ENCODE measurements at places on chromosomes 6 and 20.

GRCh38 chr6:169225887-169226286 lies 27.8 kb downstream of the THBS2 start:
- no peak for DNase-seq

GRCh38 chr6:3392930-3393835 lies 63.7 kb downstream of the SLC22A23 start:
- no peak for DNase-seq

- no peak for DNase-seq
Measured at GRCh38 chr20:45765980-45766379, 25.7 kb downstream of the WFDC3 start.

DNA sequence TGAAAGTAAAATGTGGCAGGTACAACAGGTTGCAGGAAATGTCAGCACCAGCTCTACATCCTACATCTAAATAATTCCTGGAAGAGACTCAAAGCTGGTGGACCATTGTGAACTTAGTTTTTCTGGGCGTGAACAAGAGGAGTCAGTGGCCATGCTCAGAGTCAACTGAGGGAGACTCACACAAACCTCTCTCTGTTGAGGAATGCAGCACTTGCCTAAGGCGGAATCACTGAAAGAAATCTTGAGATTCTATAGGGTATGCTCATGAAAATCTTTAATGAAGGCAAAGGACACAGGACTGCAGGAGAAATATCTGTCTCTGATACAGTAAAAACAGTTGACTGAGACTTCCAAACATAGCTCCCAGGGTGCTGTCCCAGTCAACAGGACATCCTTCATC lies 22.5 kb downstream of the SLC17A4 start:
- DNase-seq, result no peak

- DNase-seq, result no peak
Measured at GRCh38 chr6:82085701-82086100, 161.8 kb downstream of the IBTK start.

DNA sequence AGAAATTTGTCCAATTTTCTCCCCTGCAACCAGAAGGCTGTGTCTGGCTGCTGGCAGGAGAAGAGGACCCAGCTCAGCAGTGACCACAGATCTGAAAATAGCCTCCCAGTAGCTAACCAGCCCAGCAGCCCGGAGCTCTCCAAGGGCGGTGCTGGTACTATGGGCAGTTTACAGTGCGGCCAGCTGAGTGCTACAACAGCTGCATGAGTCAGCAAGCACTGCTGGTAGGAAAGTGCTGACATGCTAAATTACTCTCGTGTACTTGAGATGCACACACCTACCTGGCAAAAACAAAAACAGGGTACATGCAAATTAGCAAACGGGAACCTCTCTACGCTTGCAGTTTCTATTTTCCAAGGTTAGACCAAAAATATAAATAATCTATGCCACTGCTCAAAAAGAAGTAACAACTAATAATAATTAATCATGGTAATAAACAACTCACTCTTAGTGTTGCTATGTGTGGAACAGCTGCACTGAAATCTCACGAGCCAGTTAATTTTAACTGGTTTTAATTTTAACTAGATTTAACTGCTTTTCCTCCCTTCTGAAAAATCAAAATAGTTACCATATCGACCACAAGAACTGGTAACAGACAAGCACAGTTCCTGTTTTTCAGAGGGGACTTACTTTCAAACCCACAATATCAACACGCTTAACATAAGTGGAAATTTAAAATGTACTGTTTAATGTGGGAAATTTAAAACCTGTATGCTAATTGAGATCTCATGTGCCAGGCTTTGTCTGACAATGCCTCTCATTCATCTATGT lies 10.8 kb downstream of the BACH2 start:
- peak; percentile 69 for DNase-seq

- no peak for DNase-seq
Measured at GRCh38 chr20:45097485-45098102, 3.3 kb downstream of the KCNS1 start.

DNA sequence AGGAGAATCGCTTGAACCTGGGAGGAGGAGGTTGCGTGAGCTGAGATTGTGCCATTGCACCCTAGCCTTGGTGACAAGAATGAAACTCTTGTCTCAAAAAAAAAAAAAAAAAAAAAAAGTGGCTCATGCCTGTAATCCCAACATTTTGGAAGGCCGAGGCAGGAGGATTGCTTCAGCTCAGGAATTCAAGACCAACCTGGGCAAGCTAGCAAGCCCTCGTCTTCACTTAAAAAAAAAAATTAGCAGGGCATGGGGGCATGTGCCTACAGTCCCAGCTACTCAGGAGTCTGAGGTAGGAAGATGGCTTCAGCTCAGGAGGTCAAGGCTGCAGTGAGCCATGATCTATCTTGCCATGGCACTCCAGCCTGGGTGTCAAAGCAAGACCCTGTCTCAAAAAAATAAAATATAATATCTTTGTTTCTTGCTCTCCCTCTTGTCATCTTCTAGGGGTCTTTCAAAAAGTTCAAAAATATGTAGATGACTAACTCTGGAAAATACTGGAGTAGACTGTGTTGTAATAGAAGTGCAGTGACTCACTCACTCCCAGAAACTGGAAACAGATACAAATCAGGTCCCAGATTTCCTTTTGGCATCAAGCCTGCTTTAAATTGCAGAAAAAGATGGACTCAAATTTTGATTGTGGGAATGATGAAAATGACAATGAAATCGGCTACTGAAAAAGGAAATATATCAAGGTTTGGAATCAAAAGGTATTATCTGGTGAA lies 2.8 kb upstream of the GINM1 start:
- no peak for DNase-seq

- no peak for DNase-seq
Measured at GRCh38 chr6:20365456-20365855, 36.2 kb upstream of the E2F3 start.

GRCh38 chr20:20216941-20217340 lies 151.0 kb upstream of the INSM1 start:
- no peak for DNase-seq

DNA sequence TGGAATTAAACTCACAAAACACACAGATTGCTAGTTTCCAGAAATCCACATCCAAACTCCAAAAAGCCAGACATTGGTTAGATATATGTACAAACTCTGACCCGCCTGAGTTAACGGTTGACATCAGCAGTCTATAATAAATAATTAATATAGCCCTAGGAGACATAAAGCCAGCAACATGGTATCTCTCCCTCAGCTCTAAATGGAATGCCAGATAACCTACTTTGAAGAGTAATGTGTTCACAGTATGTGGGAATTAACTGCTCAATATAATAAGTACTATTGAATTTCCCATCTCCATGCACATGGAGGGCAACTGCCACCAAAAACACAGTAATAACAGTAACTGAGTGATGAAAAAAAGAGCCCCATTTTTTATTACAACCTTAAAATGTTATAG lies 383.2 kb downstream of the CD83 start:
- DNase-seq, result no peak

DNA sequence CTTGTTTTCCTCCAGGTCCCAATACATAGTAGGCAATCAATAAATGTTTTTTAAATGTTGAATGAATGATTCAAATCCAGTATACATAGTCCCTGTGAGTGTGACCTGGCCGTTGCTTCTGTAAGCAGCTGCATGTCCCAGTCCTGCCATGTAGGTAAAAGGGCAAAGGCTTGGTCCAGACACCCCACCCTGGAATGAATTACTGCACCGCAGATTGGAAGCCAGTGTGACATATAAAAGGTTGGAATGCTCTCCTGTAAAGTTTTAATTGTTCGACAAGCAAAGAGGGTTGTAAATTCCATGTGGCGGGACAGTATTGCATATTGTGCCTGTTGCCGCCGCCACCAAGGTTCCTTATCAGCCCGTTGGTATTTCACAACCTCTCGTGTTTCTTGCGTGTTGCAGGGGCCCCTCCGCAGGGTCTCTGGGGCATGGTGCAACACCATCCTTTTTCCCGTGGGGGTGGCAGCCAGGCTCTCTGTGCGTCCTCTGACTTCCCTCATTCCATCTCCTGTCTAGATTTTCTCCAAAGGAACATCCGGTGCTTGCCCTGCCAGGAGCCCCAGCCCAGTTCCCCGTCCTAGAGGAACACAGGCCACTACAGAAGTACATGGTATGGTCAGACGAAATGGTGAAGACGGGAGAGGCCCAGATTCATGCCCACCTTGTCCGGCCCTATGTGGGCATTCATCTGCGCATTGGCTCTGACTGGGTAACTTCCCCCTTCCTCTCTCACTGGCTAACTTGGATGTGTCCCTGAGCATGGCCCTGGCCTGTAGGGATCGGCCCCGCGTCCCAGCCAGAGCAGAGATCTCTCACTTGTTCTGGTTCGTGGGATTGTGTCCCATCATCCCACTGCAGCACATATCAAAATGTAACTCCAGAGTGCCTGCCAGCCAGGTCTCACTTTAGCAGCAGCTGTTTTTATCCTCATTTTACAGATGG lies 20.3 kb downstream of the POFUT1 start:
- no peak for DNase-seq

- DNase-seq, result no peak
Measured at GRCh38 chr20:32970973-32971300, 33.3 kb downstream of the SUN5 start.

- DNase-seq, result no peak
Measured at GRCh38 chr6:23692184-23692583, 433.8 kb upstream of the NRSN1 start.

GRCh38 chr6:81929828-81930227 lies 177.3 kb upstream of the TENT5A start:
- peak; percentile 31 for DNase-seq

GRCh38 chr6:43992783-43993644 lies 134.2 kb downstream of the MRPL14 start:
- DNase-seq, result no peak

- no peak for DNase-seq
Measured at GRCh38 chr6:157813750-157814455, 9.1 kb upstream of the SNX9 start.

- DNase-seq, result no peak
Measured at GRCh38 chr20:50635676-50636600, 55.4 kb downstream of the RIPOR3 start.

- DNase-seq, result no peak
Measured at GRCh38 chr6:152986978-152987377, 4.1 kb upstream of the FBXO5 start.

DNA sequence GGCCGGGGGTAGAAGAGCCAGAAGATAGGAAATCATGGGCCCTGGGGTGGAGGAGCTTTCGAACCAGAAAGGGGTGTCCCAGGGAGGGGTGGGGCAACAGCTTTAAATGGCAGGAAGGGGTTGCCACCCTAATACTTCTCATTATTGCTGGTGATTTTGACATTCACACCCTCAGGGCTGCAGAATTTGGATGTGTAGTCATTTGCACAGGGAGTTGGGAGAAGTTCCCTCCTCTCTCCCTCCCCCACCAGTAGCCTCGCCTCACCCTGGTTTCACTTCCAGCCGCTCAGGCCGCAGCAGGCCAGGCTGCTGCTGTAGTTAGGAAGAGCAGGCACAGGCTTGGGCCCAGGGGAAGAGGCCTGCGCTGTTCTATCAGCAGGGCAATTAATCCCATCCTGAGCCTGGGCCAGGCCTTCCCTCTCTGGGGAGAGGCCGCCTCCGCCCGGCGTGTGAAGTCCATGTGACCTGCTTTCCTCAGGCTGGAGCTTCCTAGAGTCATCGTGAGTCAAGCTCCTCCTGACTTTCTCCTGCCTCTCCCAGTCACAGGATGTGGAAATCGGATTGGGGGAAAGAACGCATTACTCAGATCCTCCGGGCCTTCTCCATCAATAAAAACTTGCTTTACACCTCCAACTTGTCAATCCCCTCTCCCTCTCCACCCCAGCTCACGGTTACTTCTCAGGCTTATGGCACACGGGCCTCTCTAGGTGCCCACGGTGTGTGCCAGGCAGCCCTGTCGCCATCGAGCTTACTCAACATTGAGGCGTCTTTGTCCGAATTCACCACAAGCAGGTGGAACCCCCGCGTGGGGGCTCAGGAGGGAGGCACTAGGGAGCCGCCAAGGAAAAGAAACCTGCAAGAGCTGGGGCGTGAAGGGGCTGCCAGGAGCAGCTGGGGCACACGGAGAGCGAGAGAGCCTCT lies 7.8 kb downstream of the ADTRP start:
- no peak for DNase-seq

- DNase-seq, result no peak
Measured at GRCh38 chr20:13778827-13779226, 5.9 kb downstream of the ESF1 start.

GRCh38 chr20:49570828-49571552 lies 3.1 kb upstream of the PTGIS start:
- DNase-seq, result no peak

DNA sequence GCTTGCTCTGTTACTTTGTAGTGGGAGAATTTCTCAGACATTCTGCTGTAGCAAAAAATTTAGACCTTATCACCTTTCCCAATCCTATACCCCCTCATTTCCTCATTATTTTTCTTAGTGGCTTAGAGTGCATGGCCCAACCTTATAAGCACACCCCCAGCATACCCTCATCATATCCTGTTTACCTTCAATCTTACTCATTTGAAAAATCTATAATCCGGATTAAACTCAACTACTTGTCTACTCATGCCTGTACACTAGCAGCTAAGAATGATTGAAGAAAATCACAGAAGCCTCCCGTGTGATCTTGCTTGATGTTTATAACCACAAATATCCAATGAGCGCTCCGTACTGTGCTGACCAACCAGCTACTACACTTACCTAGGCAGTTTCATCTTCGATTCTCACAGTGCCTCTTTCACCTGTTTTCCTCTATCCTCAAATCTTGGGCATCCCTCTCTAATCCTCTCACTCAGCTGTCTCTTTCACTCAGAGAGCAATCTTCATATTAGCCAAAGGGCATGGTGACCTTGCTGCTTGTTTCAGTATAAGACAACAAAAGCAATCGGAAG lies 36.6 kb downstream of the AIG1 start:
- no peak for DNase-seq

GRCh38 chr6:155162682-155163081 lies 101.1 kb upstream of the CLDN20 start:
- DNase-seq, result no peak

DNA sequence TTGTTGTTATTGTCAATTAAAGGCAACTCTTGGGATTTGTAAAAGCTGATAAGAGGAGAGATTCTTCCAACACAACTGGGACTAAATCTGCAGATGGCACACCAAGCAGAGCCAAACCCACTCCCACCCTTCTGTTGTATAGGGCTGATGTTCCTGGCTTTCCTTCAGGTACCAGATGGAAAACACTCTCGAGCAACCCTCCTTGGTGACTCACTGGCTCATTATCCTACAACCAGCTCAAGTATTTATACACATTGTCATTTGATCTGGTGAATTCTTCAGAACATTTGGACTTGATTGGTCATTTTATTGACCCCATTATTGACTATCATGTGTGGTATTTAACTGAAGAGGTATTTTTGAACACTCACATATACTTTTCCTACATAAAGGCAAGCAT lies 190.3 kb upstream of the PCSK2 start:
- DNase-seq, result no peak

Measured in cerebellum (tissue), 4 donors.